ENCODE measurements at places on chromosomes 4 and X. TPM values are rescaled to one million over a fixed set of nuclear protein-coding genes. Genes with fewer than 3 reads are reported as not detected.

GRCh38 chrX:56813318-56813837 lies 84.3 kb downstream of the NBDY start:
- no peak for DNase-seq

- DNase-seq, result no peak
Observed at GRCh38 chr4:27908356-27908755, 1047.7 kb downstream of the STIM2 start.

GRCh38 chrX:14026121-14026520 lies 3.6 kb downstream of the GEMIN8 start:
- no peak for DNase-seq

The ACE2 gene
- 12.7 TPM for total RNA-seq

The INTU gene
- 4.6 TPM for total RNA-seq

- no peak for DNase-seq
Observed at GRCh38 chrX:115693476-115693875, 132.5 kb downstream of the PLS3 start.

The TAF7L gene
- total RNA-seq, result not detected

The TRMT44 gene
- total RNA-seq, result 8.4 TPM

GRCh38 chr4:124631760-124632159 lies 80.8 kb downstream of the ANKRD50 start:
- no peak for DNase-seq

The TMPRSS11B gene
- total RNA-seq, result not detected

The REELD1 gene
- total RNA-seq, result not detected

- DNase-seq, result no peak
Observed at GRCh38 chrX:134990475-134990800, 353 bp upstream of the SMIM10 start.

The GAGE1 gene
- not detected for total RNA-seq

- DNase-seq, result peak; percentile 92
Observed at GRCh38 chr4:55545641-55546505, 836 bp downstream of the CLOCK start.

GRCh38 chrX:19462231-19462630 lies 53.1 kb downstream of the MAP3K15 start:
- DNase-seq, result no peak
